Activated T-cell treated with anti-CD3 and anti-CD28 coated beads, Interleukin-2, amount 50 U/mL, for 48 hours (primary cell): ENCODE measurements at places on chromosomes 2 and 18.
A peak's percentile ranks its signal among the peaks of the same experiment; 100 is the strongest.

DNA sequence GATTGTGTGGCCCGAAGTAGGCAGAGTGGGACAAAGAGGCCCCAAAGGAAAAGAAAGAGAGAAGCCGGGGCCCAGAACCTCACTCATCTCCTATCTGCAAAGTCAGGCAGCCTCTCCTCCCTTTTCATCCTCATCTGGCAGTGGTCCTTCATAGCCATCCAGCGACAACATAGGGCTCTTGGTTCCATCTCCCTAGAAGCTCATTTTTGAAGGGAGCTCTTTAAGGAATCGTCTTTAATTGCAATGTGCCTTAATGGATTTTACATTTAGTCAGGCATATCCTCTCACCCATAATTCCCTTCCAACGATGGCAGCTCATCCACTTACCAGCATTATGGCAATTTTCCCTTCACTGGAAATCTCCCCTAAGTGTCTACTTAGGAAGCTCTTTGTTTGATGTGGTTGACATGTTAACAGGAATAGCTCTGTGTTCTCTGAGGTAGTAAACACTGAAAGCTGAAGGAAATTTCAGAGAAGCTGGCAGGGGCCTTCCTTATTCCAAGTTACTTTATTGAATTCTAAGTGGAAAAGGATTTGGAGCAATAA, 780.6 kb downstream of the TSN start:
- DNase-seq: no peak

DNA sequence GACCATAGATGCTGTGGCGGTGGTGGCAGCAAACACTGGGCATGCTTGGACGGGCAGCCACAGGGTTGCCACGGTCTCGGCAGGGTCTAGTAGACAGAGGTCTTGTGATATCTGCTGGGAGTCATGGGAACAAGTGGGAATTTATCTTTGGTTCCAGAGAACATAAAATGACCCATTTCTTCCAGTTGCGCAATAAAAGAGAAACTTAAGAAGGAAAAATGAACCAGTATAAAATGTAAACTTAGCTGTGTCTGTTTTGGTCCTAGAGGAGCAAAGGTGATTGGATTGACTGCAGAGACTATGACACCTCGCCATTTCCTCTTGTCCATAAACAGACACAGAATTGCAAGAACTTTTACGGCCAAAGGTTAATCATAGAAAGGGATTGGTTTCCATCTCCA, 132.6 kb upstream of the RBBP8 start:
- no peak for DNase-seq

- DNase-seq: no peak
Observed at GRCh38 chr2:233085037-233085838, 25.1 kb downstream of the INPP5D start.

- no peak for DNase-seq
Observed at GRCh38 chr2:122651236-122651635, 895.8 kb downstream of the TSN start.

DNA sequence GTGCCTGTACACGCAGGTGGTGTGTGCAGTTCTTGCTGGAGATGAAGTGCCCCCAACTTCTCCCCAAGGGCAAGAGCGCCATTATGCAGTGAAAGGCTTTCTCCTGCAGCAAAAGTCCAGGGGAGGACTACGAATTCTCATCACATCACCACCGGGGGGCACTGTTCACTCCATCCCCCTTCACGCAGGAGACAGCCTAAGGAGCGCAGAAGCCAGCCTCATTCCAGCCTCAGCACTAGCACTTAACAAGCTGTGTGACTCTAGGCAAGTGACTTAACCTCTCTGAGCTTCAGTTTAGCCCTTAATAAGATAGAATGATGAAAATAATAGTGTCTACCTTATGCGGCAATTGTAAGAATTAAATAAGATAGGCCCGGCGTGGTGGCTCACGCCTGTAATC, 32.3 kb downstream of the DNMT3A start:
- peak; percentile 74 for DNase-seq

GRCh38 chr2:217289177-217289906, 429.5 kb upstream of the TNP1 start:
- no peak for DNase-seq

GRCh38 chr18:21972281-21972680, 197.1 kb upstream of the GATA6 start:
- DNase-seq: no peak

GRCh38 chr2:120844070-120844738, 108.5 kb downstream of the GLI2 start:
- no peak for DNase-seq

DNA sequence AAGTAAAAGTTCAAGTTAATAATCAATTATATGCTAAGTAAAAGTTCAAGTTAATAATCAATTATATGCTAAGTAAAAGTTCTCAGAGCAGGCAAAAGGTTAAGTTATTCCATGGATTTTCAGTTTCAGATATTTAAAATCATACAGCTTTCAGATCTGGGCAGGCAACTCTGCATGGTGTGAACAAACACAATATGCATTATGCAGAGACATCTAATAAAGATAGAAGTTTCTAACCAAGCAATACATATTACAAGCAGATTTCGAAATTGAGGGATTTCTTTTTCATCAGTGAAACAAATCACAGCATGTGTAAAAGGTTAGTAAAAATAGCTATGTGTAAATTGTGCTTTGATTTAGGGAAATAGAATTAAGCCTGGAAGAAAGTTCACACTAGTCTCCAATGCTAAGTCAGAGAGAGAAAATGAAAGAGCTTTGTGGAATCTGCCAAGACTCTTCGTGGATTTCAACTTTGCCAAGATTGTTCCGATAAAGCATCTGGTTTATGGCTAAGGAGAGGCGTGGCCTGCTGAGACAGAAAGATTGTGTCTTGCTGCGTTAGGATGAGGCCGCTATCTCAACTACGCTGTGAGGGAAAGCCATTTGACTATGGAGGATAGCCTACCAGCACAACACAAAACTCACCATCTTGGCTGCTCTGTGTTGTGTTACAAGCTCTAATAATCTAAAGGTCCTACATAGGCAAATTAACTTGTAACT, 60.1 kb upstream of the SLC16A14 start:
- no peak for DNase-seq

DNA sequence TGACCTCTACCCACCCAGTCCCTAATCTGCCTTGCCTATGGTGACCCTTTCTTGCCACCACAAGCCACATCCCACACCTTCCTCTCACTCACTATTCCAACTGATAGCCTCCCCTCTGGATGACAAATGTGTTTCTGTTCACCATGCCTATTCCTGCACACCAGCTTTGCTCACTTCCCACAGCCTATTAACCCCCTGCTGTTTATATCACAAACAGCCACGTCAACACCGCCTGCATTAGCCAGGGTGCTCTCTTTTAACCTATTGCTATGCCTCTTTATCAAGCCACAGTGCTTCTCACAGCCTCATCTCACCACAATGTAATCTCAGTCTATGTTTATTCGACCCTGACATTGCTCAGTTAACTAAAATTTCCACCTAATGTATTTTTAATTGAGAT, 271.8 kb downstream of the SUCLG1 start:
- DNase-seq: no peak

DNA sequence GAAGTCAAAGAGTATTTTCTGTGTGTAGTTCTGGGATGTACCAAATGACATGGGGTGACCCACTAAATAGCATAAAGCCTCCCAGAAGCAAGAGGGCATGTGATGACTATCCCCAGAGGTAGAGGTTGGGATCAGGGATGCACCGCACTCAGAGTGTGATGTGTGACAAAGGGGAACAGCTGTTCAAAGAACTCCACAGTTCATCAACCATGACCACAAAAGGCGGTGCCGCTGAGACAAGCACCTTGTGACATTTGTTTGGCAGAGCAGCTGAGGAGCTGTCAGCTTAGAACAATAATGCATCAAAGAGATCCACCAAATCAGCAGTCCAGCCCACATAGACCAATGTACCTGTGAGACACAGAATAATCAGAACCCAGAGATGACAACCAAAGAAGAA, 81.3 kb downstream of the VWC2L start:
- no peak for DNase-seq

DNA sequence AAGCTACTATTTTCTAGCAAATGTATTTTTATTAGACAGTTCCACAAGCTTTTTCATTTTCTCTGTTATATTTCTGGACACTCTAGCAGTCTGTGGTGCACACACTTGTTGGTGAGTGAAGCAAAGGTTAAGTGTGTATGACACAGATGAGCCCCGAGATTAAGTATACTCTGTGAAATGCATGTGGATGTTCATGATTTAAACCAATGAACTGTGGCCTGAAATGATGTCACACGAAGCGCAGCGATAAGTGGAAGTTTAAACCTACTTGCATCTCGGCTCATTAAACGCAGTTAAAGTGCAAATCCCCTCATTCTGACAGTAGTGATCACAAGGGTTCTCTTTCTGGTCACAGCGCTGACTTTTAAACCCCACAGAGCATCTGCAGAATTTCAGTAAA, 1488.8 kb upstream of the NXPH2 start:
- DNase-seq: no peak

DNA sequence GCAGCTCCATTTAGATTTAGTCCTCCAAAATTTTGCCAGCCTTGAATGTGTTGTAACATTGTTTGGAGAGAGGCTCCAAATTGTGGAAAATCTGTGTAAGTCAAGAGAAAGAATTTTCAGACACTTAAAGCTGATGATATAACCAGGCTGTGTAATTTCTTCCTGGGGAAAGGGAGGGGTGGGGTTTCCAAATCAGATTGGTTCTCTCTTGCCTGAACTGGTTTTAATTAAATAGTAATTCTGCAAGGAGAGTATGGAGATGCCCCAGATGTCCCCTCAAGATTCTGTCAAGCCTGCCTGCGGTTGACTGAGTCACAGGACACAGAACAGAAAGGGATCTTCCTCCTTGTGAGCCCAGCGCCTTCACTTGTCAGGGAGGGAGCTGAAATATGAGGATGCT, 54.5 kb downstream of the C18orf63 start:
- DNase-seq: no peak

- DNase-seq: no peak
Observed at GRCh38 chr2:198630384-198630783, 826.0 kb downstream of the PLCL1 start.

DNA sequence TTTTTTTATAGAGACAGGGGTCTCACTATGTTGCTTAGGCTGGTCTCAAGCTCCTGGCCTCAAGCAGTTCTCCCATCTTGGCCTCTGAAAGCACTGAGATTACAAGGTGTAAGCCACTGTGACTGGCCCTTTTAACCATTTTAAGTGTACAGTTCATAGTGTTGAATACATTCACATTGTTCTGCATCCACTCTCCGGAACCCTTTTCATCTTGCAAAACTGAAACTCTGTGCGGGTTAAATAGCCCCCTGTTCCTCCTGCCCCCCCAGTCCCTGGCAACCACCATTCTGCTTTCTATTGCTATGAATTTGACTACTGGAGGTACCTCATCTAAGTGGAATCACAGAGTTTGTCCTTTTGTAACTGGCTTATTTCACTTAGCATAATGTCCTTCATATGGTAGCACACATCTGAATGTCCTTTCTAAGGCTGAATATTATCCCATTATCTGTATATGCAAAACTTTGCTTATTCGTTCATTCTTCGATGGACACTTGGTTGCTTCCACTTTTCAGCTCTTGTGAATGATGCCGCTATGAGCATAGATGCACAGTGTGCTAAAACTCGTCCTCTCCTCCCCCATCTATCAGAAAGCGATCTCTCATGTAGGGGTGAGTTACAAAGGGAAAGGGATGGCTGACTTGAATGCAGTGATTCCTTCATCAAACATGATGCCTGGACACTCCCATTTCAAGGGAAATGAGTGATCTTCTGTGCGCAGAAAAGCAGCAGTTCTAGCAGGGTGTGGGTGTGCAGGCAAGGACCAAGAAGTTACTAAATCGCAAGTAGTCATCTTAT, 30.2 kb downstream of the CABLES1 start:
- DNase-seq: no peak

DNA sequence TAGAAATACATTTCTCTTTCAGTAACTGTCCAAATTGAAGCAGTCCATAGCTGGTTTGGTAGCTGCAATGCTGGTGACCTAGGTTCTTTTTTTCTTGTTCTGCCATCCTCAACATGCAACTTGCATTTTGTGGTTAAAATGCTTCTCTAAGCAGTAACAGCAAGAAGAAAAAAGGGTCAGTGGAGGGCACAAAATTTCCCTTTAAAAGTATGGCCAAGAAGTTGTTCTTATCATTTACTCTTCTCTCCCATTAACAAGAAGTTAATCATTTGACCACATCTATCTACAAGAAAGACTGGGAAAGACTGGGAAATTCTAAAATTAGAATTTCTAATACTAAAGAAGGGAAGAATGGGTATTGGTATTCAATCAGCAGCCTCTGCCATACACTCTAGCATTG, 569.9 kb downstream of the CPS1 start:
- DNase-seq: no peak

DNA sequence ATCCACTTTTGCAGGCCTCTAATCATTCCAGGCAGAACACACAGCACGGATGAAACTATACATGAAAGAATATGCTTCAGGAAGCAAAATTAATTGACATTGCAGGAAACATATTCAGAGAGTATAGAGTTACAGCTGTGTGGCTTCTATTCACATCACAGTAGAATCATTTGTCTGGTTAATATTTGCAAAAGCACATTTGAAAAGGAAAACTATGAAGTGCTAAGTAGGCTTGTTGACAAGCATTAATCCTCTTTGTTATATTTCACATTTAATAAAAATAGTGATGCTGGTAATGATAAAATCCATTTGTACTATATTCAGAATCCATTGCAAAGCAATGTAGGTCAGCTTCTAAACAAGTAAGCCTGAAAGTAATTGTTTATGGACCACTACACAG, 32.2 kb upstream of the PIK3C3 start:
- no peak for DNase-seq

DNA sequence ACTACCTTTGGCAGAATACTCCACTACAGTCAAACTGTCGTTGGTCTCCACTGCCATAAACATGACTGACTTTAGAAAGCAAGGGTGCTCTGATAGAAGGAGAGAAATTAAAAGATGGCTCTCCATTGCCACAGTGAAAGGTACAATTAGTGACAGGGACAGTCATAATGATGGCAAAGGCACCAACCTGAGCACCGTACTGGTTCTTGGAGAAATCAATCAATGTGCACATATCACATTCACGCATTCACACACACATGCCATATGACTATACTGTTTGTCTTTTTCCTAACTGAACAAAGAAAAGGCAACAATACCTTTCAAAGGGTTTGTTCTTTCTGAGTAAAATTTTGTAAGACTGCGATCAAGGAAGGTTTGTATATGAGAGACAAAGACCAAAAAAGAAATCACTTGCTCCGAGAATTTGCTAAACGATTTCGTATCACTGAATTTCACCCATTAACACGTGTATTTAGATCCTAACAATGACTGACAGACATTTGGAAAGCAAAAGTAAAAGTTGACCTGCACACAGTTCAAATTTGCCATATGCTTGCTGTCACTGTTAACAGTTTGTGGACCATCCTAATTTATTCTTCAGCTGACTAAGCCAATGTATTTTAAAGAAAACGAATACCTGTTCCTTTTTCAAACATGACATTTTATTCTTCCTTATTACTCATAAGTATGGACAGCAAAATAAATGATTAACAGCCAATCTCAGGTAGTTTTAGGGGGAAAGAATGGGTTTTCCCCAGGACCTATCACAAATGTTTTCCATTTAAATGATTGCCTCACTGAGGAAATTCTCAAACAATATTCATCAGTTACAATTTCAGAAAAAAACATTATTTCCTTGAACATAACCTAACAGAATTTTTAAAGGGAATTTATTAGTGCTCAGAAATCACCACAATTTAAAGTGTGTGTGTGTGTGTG, 644.4 kb downstream of the ZEB2 start:
- no peak for DNase-seq

- no peak for DNase-seq
Observed at GRCh38 chr2:157853211-157853610, 22.9 kb downstream of the ACVR1 start.

- peak; percentile 76 for DNase-seq
Observed at GRCh38 chr2:197205585-197206215, 104.9 kb downstream of the ANKRD44 start.
